ENCODE measurements at places on chromosomes 16 and 17.

DNA sequence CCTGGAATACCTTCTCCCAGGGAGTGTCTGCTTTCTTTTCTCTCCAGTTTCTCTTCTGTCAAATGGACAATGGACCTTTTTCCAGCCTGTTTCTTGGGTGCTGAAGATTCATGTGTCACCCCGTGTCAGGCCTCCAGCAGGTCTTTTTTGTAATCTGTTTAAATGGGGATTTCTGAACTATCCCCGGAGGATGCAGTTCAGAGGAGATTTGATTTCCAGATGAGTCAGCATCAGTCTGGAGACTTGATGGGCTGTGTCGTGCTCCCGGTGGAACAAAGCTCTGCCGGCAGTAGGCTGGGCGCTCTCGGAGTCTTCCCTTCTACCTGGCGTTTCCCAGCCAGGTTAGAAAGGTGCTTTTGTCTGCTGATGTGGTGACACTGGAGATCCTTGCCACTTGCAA lies 440.6 kb downstream of the HS3ST3B1 start:
- no peak for DNase-seq

DNA sequence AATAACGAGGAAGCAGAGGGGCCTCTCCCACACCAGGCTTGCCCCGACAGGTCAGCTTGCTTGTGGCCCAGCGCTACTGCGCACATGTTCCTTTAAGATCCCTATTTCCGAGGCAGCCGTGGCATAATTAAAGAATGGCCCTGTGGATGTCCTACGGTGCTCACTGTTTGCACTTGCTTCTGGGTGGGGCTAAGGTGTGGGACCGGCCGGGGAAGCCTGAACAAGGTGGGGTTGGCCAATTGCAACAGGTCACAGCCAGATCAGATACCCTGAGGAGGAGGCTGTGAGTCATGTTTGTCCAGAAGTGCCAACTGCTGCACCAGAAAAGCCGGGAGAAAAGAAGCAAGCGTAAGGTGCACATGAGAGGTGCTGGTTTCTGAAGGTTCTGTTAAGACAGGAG lies 158.5 kb upstream of the CACNG5 start:
- DNase-seq, result no peak

- no peak for DNase-seq
Observed at GRCh38 chr16:11632455-11632939, 35.8 kb upstream of the SNN start.

- no peak for DNase-seq
Observed at GRCh38 chr16:84373907-84374489, 5.7 kb downstream of the ATP2C2 start.

GRCh38 chr16:84370723-84371552 lies 2.6 kb downstream of the ATP2C2 start:
- DNase-seq, result no peak

DNA sequence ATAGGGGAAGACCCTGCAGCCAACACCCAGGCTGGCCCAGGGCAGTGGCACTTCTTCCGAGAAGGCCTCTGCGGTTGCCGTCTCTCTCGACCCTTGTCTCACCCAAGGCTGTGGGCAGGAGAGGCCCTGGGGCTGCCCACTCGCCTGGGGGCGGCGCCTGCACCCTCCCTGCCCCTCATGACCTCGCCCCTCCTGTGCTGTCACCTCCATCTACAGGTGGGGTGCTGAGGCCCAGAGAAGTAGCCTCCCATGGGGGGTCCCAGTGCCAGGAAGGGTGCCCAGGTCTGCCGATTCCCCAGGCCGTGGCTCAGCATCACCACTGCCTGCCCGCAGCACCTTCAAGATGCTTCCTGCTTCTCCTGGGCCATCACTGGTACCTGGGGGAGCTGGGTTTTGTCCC lies 992 bp downstream of the NLRC3 start:
- peak; percentile 35 for DNase-seq

DNA sequence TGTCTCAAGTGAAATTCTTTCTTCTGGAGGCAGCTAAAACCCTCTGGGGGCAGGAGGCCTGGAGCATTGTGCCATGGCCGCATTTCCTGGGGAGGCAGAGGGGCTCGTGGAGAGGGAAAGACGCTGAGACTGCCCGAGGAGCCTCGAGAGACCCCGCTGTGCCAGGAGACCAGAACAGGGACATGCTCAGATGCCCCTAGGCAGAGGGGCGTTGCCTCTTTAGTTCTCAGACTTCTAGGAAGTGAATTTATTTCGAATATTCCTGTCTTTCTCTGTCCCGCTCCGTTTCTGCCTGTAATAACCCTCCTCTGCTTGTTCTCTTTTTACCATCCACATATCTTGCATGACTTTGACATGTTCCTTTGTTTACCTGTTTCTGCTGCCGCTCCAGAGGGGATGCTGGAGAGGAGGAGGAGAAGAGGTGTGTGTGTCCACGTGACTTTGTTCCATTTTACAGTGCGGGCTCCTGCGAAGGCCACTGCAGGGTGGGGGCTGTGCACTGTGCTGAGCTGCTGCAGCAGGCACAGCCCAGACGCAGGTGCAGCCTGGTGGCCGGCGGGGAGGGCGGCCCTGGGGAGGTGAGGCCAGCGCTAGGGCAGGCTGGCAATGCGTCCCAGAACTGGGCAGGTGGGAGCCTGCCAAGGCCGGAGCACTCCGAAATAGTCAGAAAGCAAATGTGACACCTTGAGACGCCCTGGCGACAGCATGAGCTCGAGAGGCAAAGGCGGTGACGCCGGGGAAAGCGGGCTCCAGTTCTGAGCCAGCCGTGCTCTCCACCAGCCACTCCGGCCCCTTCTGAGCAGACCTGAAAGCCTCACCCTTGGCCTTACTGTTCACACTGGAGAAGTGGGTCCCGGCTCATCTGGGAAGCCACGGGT lies 29.9 kb downstream of the CIBAR2 start:
- DNase-seq, result no peak

DNA sequence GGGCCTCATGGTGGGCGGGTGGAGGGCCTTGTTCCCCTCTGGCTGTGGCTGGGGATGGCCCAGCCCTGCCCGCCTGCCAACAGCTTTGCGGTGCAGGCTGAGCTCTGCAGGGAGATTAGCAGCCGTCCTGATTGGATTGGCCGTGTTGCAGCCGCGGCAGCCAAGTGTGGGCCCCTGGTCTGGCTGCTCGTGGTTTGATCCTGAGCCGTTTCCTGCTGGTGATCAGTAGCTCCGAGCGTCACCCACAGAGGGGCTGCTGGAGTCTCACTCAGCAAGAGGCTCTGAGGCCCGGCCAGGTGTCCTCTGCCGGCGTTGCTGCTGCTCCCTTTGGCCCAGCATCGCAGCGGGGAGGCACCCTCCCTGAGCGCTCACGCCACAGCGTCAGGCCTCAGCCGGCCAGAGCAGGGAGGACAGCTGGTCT lies 32.5 kb downstream of the BAIAP2 start:
- DNase-seq, result no peak

DNA sequence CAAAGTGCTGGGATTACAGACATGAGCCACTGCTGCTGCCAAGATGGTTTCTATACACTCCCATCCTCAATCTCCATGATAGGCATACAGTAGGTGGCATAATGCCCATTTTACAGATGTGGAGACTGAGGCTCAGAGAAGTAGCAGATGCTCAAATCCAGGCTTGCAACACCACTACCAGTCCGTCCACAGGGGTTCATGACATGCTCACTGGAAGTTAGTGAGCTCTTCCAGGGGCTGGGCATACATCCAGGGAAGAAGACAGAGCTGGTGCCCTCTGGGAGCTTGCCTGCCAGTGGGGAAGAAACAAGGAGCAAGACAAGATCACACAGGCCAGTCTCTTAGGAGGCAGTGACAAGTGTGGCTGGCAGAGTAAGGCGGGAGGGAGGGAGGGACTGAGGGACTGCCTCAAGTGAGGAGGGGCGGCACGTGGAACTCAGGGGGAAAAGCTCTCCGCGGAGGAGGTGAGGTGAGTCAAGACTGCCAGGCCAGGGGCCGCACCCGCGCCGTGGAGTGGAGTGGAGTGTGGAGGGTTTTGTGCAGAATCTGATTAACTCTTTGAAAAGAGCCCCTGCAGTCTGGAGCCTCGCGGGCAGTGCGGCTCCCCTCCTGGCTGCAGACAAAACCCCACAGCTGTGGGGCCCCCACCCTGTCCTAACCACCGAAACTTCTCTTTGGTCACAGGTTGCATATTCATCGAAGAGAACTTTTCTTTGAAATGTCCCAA lies 27.9 kb downstream of the SREBF1 start:
- no peak for DNase-seq

DNA sequence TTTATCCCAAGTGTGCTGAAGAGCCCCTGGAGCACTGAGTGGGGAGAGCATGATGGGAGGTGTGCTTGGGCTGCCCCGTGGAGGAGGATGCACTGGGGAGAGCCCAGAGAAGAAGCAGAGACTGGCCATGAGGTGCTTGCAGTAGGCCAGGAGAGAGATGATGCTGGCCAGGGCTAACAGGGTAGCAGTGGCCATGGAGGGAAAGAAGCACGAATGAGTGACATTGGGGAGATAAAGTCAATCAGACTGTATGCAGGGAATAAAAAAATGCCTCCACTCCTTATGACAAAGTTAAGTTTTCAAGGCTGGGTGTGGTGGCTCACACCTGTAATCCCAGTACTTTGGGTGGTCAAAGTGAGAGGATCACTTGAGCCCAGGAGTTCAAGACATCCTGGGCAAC lies 5.4 kb upstream of the TMEM220 start:
- DNase-seq, result no peak

- DNase-seq, result no peak
Observed at GRCh38 chr17:5530265-5531084, 44.1 kb downstream of the MIS12 start.

- peak; percentile 28 for DNase-seq
Observed at GRCh38 chr17:75077496-75078283, 10.1 kb upstream of the SLC16A5 start.

DNA sequence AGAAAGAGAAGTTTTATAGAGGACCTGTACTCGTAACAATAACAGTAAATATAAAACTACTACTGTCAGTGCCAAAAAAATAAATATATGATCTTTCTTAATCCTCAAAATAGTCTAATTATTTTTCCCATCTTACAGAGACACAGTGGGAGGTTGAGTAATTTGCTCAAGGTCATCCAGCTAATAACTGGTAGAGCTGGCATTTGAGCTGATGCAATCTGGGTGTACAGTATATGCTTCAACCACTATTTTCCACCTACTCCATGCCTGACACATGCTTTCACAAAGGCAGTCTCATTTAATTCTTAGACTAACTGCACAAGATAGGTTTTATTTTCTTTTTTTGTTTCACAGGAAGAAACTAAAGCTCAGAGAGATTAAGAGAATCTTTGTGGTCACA lies 33.6 kb downstream of the PIGL start:
- no peak for DNase-seq

DNA sequence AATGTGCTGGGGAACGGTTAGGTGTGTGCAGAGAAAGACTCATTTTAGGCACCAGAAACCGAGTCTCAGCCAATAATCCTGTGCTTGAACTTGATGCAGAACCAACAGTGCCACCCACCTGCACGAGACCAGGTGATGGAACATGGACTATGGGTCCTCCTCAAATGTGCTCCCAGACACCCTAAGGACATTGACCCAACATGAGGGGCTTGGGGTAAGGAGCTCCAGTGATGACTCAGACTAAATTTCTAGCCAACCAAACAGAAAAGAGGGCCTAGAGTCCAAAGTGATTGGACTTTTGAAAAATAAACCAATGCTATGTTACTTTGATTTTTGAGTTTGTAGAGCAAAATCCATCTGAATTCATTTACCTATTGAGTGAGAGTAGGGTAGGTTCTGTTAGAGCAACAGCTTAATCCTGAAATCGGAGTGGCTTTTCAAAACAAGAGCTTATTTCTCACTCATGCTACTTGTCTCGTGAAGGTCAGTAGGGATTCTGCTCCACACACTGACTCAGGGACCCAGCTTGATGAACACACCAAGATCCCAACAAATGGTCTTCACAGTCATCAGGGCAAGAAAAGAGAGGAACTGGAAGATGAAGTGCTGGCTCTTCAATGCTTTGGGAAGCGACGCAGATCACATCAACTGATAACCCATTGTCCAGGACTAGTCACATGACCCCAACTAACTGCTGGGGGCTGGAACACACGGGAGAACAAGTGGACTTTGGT lies 21.8 kb downstream of the FAM20A start:
- no peak for DNase-seq

DNA sequence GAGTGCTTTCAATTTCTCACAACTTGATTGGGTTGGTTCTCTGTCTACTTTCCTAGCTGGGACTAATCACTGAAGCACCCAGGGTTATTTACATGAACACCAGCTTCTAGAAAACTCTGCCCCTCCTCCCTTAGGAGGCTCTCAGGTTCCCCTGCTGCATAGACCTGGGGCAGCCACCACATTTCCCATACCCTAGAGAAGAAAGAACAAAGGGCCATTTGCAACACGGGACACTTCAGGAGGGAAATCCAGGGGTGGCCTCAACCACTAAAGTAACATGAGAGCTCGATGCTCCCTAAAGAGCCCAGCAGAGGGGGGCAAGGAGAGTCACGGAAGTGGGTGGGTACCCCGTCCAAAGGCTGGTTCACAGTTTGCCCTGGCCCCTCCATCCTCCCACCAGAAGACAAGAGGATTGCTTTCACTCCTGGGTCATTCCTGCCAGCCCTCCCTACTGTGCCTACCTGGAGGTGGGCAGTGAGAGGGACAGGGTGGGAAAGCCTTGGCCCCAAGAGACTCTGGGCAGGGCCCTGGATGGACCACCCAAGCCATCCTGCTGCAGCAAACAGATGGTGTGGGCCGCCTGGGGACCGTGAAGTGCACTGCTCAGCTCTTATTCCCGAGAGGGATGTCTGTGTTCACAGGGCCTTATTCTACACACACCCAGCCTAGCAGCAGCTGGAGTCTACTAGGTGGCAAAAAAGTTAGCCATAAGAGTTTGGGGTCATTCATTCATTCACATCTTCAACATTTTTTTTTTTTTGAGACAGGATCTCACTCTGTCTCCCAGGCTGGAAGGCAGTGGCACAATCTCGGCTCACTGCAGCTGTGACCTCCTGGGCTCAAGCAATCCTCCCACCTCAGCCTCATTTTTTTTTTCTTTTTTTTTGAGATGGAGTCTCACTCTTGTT lies 392.1 kb downstream of the SOX9 start:
- DNase-seq, result no peak

GRCh38 chr16:23724096-23724784 lies 11.2 kb upstream of the ERN2 start:
- no peak for DNase-seq

- no peak for DNase-seq
Observed at GRCh38 chr16:49378816-49379215, 5.2 kb downstream of the C16orf78 start.

- no peak for DNase-seq
Observed at GRCh38 chr17:19333736-19334290, 28.7 kb downstream of the B9D1 start.

GRCh38 chr17:73639932-73640331 lies 4.3 kb downstream of the SDK2 start:
- no peak for DNase-seq

- no peak for DNase-seq
Observed at GRCh38 chr17:7327056-7327455, 2.1 kb downstream of the NEURL4 start.
